ENCODE measurements at places on chromosomes 2 and 18. TPM values are rescaled to one million over a fixed set of nuclear protein-coding genes. Genes with fewer than 3 reads are reported as not detected.

Gene GLI2
- 1.2 TPM for total RNA-seq

Gene CGREF1
- 1.6 TPM for total RNA-seq

Gene TMEM17
- total RNA-seq = not detected

Gene MEP1B
- not detected for total RNA-seq

Gene MPP4
- total RNA-seq = not detected

DNA sequence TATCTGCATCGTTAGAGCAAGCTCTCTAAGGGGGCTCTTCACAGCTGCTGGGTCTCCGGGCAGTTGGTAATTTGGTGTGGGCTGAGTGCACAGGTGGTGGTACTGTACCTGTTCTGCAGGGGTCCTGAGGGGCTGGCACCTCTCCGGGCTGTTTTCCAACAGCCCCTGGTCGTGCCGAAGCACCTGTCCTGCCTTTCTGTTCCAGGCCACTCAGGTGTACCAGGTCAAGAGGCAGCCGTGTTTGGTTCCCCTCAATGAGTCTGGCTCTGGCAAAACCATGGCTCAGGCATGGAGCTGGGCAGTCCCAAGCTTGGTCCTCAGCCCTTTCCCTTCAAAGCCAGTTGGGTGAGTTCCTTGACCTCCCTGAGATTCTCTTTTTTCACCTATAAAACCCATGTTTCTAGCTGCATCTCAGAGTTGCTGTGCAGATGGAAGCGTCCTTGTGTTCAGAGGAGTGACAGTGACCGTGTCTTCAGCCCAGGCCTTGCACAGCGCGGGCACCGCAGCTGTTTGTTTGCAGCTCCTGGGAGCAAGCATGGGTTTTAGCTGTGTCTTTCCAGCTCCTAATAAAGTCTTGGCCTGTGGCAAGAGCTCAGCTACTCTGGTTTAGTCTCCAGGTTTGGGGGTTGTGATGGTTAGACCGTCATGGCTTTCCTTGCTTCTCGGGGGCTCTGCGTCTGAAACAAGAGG, 110.9 kb downstream of the GLI2 start:
- DNase-seq = no peak

GRCh38 chr2:7672027-7672684, 754.9 kb downstream of the RNF144A start:
- DNase-seq = peak; percentile 74

DNA sequence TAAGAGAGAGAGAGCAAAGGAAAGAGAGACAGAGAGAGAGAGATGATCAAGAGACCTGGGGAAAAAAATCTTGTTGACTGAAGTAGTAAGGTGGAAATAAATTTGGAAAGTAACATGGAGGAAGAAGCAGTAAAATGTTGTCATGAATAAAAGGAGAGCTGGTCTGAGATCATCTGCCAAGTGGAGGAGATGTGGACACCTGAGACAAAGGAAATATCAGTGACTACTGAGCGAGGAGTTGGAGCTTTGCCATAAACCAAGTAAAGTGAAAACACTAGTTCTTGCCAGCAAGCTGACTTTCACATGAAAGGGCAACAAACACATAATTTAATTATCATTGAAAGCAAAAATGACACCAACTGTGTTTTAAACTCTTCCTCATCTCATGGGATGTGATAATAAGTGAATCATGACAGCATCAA, 49.0 kb upstream of the DSG1 start:
- DNase-seq = no peak

GRCh38 chr2:36675579-36676282, 20.8 kb upstream of the VIT start:
- no peak for DNase-seq

- DNase-seq = no peak
Measured at GRCh38 chr2:234203135-234203984, 152.9 kb downstream of the SPP2 start.

DNA sequence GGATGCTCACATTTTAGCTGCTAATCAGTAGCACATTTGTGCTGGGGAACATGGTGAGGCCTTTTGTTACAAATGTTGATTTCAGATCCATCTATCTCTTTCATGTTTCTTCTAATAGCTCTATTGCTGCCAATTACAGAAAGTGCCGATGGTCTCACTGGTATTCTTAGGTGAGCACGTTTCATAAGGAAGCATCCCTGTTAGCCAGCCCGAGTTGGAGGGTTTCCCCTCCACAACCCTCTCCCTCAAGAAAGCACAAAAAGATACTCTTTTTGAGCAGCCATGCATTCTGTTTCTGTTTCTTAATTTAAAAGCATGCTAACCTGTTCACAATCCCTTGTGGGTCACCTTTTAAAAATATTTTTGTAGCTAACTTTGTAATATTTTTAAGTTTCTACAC, 30.8 kb upstream of the ST8SIA5 start:
- no peak for DNase-seq

DNA sequence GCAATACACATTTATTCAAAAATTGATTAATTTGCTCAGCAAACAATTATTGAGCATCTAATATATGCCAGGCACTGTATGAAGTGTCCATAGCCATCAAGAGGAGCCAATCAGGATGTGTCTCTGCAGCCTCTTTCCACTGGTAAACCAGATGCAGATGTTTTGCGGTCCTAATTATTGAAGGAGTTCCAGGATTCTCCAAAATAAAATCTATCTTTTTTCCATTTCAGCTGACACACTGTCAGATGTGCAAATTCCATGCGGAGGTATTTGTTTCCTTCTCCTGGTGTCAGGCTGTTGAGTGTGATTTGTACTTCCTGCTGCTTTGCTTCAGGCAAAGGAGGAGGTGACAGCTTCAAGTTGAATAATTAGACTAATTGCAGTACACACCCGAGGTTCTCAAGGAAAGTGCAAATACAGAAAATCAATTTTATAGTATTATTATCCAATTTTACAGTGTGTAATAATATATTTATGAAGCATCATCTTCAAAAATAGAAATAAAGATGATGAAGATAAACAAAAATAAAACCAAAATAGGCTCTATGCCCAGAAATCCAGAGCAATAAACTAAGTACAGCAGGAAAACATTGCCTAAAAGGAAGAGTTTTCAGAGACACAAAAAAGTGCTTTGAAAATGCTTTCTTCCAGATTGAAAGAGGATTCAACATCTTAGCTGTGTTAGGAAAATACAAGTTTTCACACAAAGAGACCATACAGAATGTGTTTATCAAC, 1352.9 kb upstream of the CHAC2 start:
- no peak for DNase-seq

GRCh38 chr2:120653046-120653445, 82.6 kb upstream of the GLI2 start:
- DNase-seq = no peak

- no peak for DNase-seq
Measured at GRCh38 chr2:43708178-43708577, 31.9 kb upstream of the C1GALT1C1L start.

GRCh38 chr2:10400568-10400977, 47.6 kb downstream of the ODC1 start:
- no peak for DNase-seq

DNA sequence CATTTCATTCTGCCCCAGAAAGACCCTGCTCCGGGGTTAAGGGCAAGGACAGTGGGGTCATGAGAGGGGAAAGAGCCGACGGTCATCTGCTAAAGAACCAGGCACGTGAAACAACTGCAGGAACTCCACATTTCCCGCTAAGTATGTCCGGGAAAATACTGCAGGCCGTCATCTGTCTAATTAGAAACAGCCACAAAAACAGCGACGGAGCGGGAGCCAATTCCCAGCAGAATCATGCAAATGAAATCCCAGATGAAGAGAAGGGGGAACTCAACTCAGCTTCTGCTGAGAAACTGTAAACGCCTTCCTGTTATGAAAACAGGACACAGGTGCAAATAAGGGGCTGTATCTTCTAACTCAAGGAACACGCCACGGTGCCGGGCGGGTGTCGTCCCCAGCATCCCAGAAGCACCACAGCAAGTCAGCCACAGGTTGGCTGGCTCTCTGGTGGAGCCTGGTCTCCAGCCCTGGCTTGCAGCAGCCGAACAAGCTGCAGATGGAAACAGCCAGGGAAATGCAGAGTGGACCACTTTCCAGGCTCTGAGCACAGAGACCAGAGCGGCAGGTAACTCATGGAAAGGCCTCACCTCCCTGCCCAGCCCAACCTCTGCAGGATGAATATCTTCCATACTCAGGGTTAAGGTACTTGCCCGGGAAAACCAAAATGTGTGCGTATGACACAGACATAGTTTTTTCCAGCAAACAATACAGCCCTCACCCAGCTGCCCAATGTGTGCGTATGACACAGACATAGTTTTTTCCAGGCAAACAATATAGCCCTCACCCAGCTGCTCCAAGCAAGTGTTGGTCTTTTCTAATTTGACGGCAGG, 28.9 kb downstream of the PXDN start:
- DNase-seq = no peak

GRCh38 chr2:172031536-172031935, 31.8 kb downstream of the METAP1D start:
- DNase-seq = no peak

DNA sequence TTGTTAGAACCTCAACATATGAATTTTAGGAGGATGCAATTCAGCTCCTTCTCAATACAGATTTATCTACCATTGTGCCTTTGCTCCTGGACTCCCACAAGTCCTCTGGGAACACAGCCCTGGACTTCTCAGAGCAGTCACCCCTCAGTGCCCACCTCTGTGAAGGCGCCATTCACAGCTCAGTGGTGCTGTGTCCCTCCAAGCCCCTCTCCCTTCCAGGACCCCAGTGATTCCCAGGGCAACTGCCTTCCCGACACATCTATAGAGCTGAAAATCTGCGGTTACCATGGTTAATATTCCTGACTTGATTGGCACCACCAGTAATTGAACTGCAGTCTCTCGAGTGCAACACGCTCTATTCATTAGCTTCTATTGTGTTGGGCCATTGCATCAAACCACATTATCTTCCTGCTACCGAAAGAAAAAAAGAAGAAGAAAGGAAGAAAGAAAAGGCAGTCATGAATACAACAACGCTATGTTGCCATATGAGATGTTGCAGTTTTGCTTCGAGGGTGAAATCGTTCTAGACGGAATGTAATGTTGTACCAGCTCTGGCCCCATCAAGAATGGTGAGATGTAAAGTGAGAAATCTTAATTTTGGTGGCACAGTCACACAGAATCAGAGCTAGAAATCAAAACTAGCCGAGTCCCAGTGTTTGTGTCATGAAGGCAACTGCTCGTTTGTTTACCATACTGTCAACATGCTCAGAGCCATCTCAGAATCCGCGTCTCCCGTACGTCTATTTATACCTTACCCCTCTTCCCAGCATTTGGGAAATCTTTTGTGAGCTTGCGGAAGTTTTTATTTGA, 524.0 kb upstream of the ID2 start:
- no peak for DNase-seq

- no peak for DNase-seq
Measured at GRCh38 chr18:840023-840408, 28.0 kb upstream of the YES1 start.

- DNase-seq = no peak
Measured at GRCh38 chr2:24210106-24210455, 35.2 kb downstream of the FAM228A start.

- DNase-seq = no peak
Measured at GRCh38 chr18:66682855-66683322, 79.0 kb upstream of the CDH19 start.
